ENCODE measurements at places on chromosomes 11 and 22.
A peak's percentile ranks its signal among the peaks of the same experiment; 100 is the strongest.

DNA sequence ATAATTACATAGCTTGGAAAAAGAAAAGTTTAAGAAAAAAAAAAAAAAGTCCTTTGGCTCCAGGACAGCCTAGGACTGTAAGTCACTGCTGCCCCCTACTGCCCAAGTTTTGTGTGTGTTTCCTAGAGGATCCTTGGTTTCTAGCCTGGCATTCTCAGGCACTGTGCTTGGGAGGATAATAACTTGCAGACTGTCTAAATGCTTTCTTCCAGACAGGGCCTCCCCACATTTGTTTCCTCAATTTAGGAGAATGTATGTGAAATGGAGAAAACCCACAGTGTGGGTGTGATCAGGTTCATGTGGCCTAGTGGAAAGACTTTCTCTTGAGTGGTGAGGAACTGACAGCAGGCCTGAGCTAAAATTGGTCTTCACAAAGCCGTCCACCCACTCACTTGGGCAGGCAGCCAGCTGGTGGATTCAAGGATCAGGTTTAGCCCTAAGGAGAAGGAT lies 191.0 kb downstream of the NAV2 start:
- H3K27me3 ChIP-seq, result no peaks in the 10 kb centered on the region
- H3K4me1 ChIP-seq, result no peaks in the 10 kb centered on the region
- no peaks in the 10 kb centered on the region for H3K36me3 ChIP-seq
- no peak overlapping the region for H3K4me3 ChIP-seq
- no peak overlapping the region for H3K27ac ChIP-seq

DNA sequence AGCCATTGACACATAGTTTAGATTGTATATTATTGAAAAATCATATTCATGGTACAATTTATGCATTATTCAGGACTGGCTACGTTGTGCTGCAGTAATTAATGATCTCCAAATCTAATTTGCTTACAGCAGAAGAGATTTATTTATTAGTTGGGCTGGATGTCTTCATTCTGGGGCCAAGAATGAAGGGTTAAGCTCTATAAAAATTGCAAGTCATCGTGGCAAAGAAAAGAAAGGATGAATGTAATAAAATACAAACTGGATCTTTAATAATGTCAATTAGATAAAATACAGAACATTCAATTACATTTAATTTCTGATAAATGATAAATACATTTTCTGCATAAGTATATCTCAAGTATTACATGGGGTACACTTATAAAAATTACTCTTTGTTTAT lies 151.8 kb upstream of the ANO5 start:
- H3K27ac ChIP-seq, result no peak overlapping the region
- no peak for DNase-seq
- no peaks in the 10 kb centered on the region for H3K4me1 ChIP-seq
- H3K36me3 ChIP-seq, result no peaks in the 10 kb centered on the region
- H3K4me3 ChIP-seq, result no peak overlapping the region

DNA sequence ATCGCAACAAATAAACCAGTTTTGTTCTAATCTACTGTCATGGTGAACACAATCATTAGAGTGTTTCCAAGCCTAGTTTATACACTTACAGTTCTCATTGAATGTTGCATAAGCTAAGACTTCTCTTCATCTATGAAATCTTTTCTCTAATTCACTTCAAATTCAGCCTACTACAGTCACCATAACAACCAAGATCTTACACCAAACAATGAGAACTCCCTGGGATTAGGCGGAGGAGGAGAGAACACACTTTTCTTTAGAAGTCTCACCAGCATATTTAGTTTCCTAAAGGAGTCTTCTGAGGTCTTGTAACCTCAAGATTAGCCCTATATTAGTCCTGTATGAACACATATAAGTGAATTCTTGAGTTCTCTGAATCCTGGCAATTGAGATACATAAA lies 1889.7 kb downstream of the LRRC4C start:
- no peaks in the 10 kb centered on the region for H3K27me3 ChIP-seq
- H3K27ac ChIP-seq, result no peak overlapping the region
- no peaks in the 10 kb centered on the region for H3K36me3 ChIP-seq
- no peak for DNase-seq
- no peak overlapping the region for H3K4me3 ChIP-seq

GRCh38 chr22:44151676-44152075 lies 29.0 kb upstream of the PARVG start:
- no peaks in the 10 kb centered on the region for H3K27me3 ChIP-seq
- no peak overlapping the region for H3K4me3 ChIP-seq
- no peaks in the 10 kb centered on the region for H3K36me3 ChIP-seq
- H3K4me1 ChIP-seq, result no peaks in the 10 kb centered on the region
- DNase-seq, result no peak

GRCh38 chr22:34897126-34897525 lies 168.8 kb upstream of the ISX start:
- no peak overlapping the region for H3K27ac ChIP-seq
- no peaks in the 10 kb centered on the region for H3K27me3 ChIP-seq
- no peaks in the 10 kb centered on the region for H3K4me1 ChIP-seq
- no peak for DNase-seq

- no peaks in the 10 kb centered on the region for H3K36me3 ChIP-seq
- H3K4me3 ChIP-seq, result no peak overlapping the region
- H3K4me1 ChIP-seq, result no peaks in the 10 kb centered on the region
- no peaks in the 10 kb centered on the region for H3K27me3 ChIP-seq
- no peak overlapping the region for H3K27ac ChIP-seq
- DNase-seq, result no peak
These were observed 563.4 kb upstream of the CCDC179 start for GRCh38 chr11:23423656-23424055.

GRCh38 chr11:32334822-32335221 lies 100.5 kb downstream of the WT1 start:
- peak overlapping the region; percentile 80 for H3K27ac ChIP-seq
- H3K4me3 ChIP-seq, result no peak overlapping the region
- H3K4me1 ChIP-seq, result peaks cover 36% of the 10 kb centered on the region
- DNase-seq, result peak; percentile 20
- no peaks in the 10 kb centered on the region for H3K27me3 ChIP-seq

- no peaks in the 10 kb centered on the region for H3K36me3 ChIP-seq
- no peaks in the 10 kb centered on the region for H3K4me1 ChIP-seq
- no peak overlapping the region for H3K4me3 ChIP-seq
- DNase-seq, result no peak
These were observed 89.8 kb downstream of the ALX4 start for GRCh38 chr11:44219830-44220796.

DNA sequence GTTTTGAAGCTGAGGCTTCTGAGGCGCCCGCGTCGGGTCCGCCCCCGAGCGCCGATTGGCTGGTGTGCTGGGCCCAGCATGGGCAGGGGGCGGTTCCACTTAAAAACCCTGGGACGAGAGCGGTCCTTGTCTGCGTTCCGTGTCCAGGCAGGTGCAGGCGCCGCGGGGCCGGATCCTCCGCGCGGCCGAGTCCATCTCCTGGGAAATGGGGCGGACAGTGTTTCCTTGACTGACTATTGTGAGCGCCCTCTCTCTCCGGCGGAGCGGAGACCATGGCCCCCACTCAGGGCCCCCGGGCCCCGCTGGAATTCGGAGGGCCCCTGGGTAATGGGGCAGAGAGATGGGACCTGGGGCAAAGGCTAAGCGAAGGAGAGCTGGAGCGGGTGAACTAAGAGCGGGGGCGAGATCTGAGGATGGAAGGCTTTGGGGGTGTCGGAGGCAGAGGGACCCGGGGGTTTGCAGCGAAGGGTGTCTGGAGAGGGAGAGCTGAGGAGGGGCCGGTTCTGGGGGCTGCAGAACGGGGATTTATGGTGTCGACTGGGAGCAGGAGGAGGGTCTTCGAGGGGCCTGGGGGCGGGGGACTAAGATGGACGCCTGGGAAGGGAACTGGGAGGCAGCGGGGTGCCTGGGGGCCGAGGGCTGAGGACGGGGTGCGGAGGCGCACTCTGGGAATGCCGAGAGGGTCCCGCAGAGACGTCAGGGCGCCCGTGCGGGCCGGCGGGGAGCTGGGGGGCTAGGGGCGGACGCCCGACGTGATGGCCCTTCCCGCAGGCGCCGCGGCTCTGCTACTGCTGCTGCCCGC lies at the start of gene TM7SF2:
Gene TM7SF2, plus strand, starts transcription at position 129 of the 802 bp plus-strand sequence. Its CDS starts 144 bp downstream, at position 273.
- peak; percentile 97 for DNase-seq
- peaks cover 64% of the 10 kb centered on the region for H3K4me1 ChIP-seq
- H3K27me3 ChIP-seq, result no peaks in the 10 kb centered on the region
- H3K36me3 ChIP-seq, result peaks cover 60% of the 10 kb centered on the region
- H3K27ac ChIP-seq, result peak within 1 kb of the TSS; percentile 88

- H3K27ac ChIP-seq, result no peak overlapping the region
- H3K36me3 ChIP-seq, result no peaks in the 10 kb centered on the region
- DNase-seq, result no peak
- H3K27me3 ChIP-seq, result peaks cover 20% of the 10 kb centered on the region
- no peak overlapping the region for H3K4me3 ChIP-seq
These were observed 23.9 kb downstream of the MAP6 start for GRCh38 chr11:75644946-75645345.

GRCh38 chr11:71485466-71485865 lies 32.5 kb downstream of the NADSYN1 start:
- H3K4me3 ChIP-seq, result no peak overlapping the region
- DNase-seq, result no peak

GRCh38 chr11:10323793-10324170 lies 18.9 kb downstream of the ADM start:
- DNase-seq, result no peak
- H3K4me3 ChIP-seq, result no peak overlapping the region
- H3K4me1 ChIP-seq, result peaks cover 8% of the 10 kb centered on the region
- H3K27ac ChIP-seq, result no peak overlapping the region
- peaks cover 29% of the 10 kb centered on the region for H3K27me3 ChIP-seq

- H3K27me3 ChIP-seq, result no peaks in the 10 kb centered on the region
- H3K4me3 ChIP-seq, result no peak overlapping the region
- peak; percentile 14 for DNase-seq
- H3K36me3 ChIP-seq, result peaks cover 8% of the 10 kb centered on the region
- no peak overlapping the region for H3K27ac ChIP-seq
These were observed 53.1 kb downstream of the PACSIN2 start for GRCh38 chr22:42961810-42962209.

DNA sequence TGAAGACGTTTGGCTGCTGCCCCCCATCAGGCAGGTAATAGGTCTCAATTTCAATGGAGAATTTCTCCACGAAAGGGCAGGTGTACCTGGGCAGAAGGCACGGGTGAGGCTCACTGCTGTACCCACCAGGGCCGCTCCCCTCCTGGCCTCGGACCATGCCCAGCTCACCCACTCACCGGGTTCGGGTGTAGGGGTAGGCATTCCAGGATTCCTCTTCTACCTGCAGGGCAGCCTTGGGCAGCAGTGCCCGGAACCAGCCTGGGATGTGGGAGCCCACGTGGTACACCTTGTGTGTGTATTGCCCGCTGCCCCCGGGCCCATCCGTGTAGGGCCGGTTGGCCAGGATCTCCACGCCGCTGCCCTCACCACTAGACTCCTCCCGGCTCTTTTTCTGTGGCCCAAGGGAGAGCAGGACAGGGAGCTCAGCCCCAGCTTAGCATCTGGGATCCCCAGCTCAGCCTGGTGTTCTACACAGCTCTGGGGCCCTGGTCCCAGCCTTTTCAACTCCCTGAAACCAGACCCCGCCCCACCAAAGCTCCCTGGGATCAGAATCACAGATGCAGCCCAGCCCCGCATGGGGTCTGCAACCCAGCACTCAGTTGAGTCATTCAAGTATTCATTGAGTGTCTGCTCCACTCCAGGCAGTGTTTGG lies 2.7 kb downstream of the PITPNM1 start:
- H3K36me3 ChIP-seq, result peaks cover 66% of the 10 kb centered on the region
- H3K4me3 ChIP-seq, result no peak overlapping the region
- peaks cover 35% of the 10 kb centered on the region for H3K4me1 ChIP-seq
- DNase-seq, result no peak

DNA sequence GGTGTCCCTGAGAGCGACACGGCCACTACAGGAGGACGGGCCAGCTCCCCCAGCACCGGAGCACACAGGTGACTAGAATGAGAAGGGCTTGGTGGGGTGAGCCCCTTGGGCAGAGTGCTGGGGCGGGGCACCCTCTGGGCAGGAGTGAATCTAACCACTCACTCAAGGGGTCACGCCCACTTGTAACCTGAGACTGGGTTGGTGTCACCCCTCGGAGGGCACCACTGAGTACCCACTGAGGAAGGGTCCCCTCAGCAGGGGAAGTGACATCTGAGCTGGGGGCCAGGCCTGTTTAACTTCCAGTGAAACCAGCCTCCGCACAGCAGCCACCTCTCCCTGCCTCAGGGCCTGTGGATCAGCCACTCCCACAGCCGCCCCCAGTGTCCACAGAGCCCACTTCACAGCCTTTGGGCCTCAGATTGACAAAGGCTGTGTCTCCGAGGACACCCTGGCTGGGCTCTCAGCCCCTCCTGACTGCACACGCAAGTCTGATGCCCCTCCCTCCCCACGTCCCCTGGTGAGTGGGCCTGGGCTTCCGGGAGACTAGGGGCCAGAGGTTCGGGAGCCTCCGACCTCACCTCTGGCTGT lies 5.6 kb downstream of the GATD1 start:
- peaks cover 20% of the 10 kb centered on the region for H3K4me1 ChIP-seq
- H3K27me3 ChIP-seq, result no peaks in the 10 kb centered on the region
- H3K36me3 ChIP-seq, result peaks cover 69% of the 10 kb centered on the region
- no peak overlapping the region for H3K27ac ChIP-seq
- no peak for DNase-seq
- no peak overlapping the region for H3K4me3 ChIP-seq

DNA sequence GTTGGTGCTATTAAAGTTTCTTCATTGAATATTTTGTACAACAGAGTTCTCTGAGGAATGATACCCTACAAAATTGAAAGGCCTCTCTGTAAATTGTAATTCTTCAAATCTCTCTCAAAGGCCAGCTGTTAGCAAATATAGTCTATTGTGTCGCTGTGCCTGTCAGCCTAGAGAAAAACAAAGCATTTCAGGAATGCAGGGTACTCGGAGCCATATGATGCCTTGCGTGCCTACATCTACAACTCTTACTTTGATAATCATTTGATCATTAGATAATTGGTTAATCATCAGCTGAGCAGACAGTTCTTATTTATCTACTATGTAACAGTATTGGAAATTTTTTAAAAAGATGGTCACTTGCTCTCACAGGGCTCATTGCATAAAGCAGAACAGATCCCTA lies 67.3 kb downstream of the RNF169 start:
- no peaks in the 10 kb centered on the region for H3K4me1 ChIP-seq
- no peaks in the 10 kb centered on the region for H3K27me3 ChIP-seq
- H3K4me3 ChIP-seq, result no peak overlapping the region
- H3K27ac ChIP-seq, result no peak overlapping the region
- no peak for DNase-seq

- no peaks in the 10 kb centered on the region for H3K36me3 ChIP-seq
- H3K27me3 ChIP-seq, result no peaks in the 10 kb centered on the region
- DNase-seq, result no peak
- H3K27ac ChIP-seq, result no peak overlapping the region
These were observed 682.6 kb downstream of the KCNA4 start for GRCh38 chr11:29333993-29334775.

DNA sequence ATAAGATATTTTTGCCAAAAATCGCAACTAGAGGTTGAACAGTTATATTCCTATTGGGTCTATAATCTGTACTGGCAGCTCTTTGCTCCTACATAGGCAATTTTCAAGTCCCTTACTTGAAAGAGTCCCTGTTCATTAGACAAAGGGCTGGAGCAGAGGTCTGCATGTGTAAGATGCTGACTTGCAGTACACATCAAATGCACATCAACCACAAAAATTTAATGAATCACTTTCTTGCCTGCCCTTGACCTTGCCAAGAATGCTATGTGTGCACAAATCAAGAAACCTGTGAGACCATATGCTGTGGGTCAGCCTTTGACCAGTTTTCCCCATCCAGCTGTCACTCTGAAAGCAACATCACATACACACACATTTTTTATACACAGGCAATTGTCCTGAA lies 661.5 kb downstream of the LRRC4C start:
- no peak overlapping the region for H3K27ac ChIP-seq
- no peaks in the 10 kb centered on the region for H3K27me3 ChIP-seq
- no peaks in the 10 kb centered on the region for H3K36me3 ChIP-seq
- DNase-seq, result no peak
- no peaks in the 10 kb centered on the region for H3K4me1 ChIP-seq
